Smooth muscle cell of the brain vasculature (primary cell): ENCODE measurements at places on chromosomes 13 and 19.

DNA sequence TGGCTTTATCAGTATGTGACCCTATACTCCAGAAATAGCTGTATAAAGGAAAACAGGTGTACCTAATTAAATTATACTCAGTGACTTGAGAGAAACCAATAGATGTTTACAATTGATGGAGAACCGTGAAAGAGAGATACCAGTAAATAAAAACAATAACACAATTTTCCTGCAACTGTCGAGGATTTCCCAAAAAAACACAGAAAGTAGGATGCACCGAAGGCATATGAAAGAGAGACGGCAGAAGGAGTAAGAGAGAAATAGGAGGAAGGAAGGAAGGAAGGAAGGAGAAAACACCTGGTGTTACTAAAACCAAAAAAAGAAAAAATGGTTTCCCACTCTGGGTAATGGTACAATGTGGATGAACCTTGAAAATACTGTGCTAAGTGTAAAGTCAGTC, 6.8 kb upstream of the ZNF229 start:
- DNase-seq: no peak

DNA sequence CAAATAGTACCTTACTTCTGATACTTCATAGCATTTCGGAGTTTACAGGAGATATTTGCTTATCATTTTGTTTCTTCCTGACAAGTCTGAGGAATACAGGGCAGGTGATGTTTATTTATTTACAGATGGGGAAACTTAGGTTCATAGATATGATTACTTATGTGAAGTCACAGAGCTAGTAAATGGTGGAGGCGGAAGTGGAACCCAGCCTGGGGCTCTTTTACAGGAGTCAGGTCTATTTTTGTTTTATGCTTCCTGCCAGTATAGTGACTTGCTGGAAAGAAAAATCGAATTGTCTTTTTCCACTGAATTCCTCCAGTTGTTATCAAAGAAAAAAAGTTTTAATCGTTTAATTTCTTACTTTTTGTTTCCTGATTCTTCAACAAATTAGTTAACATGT, 66.5 kb downstream of the DGKH start:
- no peak for DNase-seq

GRCh38 chr13:63460462-63461090, 2044.9 kb upstream of the PCDH20 start:
- no peak for DNase-seq

- no peak for DNase-seq
Observed at GRCh38 chr13:28558567-28558966, 63.6 kb upstream of the FLT1 start.

- DNase-seq: no peak
Observed at GRCh38 chr19:49214701-49215100, 57.1 kb downstream of the TRPM4 start.

GRCh38 chr19:7799640-7800355, 30.2 kb upstream of the EVI5L start:
- DNase-seq: peak; percentile 46

GRCh38 chr13:78610381-78610883, 7.1 kb upstream of the POU4F1 start:
- DNase-seq: no peak

DNA sequence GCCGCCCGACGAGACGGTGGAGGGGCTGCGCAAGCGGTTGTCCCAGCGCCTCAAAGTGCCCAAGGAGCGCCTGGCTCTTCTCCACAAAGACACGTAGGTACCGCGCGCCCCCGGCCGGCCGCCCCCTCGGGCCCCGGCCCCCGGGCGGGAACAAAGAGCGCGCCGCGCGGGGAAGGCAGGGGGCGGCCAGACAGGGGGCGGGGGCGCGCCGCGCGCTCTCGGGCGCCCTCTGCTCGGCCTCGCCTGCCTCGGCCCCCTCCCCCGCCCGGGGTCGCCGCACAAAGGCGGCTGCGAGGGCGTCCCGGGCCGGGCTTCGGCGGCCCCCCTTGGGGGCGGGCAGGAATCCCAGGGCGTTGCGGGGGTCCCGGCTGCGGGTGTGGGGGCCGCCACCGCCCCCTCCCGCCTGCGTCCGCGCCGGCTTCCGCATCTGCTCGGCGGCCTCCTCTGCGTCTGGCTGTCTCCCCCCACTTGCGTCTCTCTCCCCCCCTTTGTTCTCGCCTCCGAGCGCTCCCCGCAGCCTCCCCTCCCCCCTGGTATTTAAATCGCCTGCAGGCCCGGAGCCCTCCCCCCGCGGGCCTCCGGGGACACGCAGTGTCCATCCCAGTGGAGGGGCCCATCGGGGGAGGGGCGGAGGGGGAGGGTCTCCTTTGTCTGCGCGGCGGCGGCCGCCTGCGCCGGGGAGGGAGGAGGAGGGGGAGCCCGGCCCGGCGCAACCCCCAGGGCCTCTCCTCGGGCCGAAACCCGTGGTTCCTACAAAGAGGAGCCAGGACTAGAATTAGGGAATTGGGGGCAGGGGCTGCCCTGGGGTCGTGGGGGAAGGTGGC, 2.3 kb downstream of the MIDN start:
- no peak for DNase-seq

GRCh38 chr13:37868691-37869505, 674 bp downstream of the TRPC4 start:
- peak; percentile 9 for DNase-seq

- no peak for DNase-seq
Observed at GRCh38 chr13:94093652-94094315, 385.7 kb downstream of the DCT start.
